K562 (cell line): ENCODE measurements at places on chromosomes 3 and 15. TPM values are rescaled to one million over a fixed set of nuclear protein-coding genes. Genes with fewer than 3 reads are reported as not detected.

DNA sequence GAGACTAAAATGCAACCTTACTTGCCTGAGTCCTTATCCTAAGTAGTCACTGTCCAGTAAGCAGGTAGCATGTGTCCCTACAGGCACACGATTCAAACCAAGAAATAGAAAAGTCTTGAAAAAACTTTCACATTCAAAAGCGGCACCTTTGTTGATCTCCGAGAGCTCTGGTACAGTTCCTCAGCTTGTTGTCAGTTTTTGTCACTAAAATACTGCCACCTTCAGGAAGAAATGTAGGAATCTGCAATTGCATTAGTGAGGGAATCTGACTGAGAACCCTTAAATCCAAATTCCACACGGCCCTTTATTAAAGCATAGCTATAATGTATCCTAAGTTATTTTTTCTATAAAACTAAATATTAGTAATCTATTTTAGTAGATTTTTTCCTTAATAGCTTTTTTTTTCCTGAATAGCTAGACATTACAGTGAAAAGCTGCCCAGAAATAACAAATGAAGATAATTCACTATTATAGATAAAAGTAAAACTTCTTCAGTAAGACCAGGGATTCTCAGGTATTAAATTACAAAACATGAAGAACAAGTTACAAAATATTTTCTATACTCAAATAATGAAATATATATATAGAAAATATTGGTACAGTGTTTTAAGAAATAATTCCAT lies 44.0 kb downstream of the CCDC54 start:
- DNase-seq: peak; percentile 6

- peak; percentile 4 for DNase-seq
Measured at GRCh38 chr15:98953000-98953787, 54.4 kb downstream of the PGPEP1L start.

DNA sequence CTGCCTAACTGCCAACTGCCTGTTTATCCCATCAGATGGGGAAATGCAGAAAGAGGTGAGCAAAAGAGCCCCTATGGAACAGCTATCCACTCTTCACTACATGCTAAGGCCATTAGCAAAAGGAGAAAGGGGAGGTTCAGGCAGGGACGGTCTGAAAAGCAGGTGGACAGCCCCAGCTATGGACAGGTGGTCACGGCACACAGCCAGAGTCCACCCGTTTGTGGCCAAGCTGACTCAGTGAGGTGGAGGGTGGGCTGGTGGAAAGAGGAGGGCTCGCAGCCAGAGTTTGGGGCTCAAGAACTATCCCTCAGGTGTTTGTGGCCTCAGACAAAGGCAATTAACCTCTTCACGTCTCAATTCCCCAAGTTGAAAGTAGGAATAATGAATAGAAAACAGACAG lies 148.9 kb upstream of the UBE2E1 start:
- DNase-seq: no peak

DNA sequence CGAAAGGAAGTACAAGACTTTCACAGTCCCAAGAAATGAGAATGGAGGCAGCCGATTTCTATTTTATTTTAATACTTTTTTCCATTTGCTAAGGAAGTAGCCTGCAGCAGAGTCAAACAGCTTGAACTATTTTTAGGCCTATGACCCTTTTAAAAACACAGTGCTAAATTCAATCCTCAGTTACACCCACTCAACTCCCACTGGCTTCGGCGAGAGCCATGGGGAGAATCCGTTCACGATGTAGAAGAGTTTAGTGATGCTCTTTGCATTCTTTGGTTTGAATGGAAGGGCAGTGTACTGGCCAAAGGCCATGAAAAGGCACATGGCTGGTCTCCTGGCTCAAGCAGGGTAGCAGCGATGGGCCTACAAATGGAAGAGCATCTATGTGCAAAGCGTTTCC lies 343.5 kb downstream of the FOXP1 start:
- no peak for DNase-seq

- peak; percentile 1 for DNase-seq
Measured at GRCh38 chr3:55013145-55013925, 85.5 kb upstream of the LRTM1 start.

DNA sequence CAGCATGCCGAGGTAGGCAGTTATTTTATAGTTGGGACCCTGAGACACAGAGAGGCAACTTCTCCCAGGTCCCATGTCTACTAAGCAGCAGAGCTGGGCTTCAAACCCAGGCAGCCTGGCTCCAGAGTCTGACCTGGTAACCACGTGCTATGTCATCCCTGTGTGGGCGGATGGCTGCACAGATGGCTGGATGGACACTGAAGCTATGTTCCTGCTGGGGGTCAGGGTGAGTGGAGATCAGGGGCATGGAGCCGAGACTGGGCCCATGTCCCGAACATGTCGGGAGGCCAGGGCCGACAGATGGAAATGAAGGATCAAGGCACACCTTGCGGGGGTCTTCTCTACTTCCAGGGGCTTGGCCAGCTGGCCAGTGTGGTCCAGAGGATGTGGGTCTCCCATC lies 9.3 kb upstream of the FBLN2 start:
- peak; percentile 50 for DNase-seq

- no peak for DNase-seq
Measured at GRCh38 chr3:21477541-21478288, 273.3 kb downstream of the ZNF385D start.

DNA sequence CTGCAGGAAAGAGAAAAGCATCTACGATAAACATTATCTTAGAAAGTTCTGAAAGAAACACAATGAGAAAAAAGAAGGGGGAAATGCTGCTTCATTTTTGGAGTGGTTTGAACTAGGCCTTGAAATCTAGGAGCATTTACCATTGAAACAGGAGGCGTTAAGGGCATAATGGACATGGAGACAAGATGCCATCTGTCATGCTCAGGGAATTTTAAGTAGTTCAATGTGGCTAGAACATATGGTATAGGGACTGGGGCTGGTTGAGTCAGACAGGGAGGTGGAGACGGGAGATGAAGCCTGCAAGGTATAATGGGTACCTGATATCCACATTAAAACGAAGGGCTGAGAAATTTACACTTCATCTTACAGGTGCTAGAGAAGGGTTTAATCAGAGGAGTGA lies 10.4 kb upstream of the PLAAT1 start:
- DNase-seq: no peak

DNA sequence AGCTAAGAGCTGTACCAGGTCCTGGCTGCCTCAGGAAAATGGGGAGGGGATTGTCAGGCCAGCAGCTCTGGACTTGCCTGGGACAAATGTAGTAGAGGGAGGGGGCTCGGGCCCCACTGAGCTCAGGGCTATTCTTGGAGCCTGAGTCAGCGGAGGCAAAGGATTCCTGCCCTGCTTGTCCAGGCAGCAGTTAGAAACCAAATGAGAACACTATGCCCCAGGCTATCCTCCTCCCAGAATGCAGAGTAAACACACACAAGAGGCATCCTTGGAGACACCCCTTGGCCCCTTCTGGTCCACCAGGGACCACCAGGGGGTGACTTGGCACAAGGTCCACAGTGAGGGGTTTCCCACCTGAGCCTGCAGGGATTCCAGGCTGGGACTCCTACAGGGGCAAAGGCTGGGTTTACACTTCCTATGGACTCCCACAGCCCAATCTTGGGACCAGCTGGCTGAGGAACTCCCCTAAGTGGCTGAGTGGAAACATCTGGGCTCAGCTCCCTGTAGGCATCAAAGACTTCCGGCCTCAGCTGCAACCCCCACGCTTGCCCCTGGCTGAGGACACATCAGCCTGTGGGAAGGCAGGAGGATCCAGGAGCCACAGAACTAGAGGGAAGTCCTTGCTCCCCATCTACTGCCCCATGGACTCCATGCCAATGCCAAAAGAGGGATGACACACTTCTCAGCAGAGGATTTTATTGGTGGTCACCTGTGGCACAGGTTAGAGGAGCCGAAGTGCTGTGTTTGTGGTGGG lies 3.4 kb upstream of the COL7A1 start:
- DNase-seq: no peak

DNA sequence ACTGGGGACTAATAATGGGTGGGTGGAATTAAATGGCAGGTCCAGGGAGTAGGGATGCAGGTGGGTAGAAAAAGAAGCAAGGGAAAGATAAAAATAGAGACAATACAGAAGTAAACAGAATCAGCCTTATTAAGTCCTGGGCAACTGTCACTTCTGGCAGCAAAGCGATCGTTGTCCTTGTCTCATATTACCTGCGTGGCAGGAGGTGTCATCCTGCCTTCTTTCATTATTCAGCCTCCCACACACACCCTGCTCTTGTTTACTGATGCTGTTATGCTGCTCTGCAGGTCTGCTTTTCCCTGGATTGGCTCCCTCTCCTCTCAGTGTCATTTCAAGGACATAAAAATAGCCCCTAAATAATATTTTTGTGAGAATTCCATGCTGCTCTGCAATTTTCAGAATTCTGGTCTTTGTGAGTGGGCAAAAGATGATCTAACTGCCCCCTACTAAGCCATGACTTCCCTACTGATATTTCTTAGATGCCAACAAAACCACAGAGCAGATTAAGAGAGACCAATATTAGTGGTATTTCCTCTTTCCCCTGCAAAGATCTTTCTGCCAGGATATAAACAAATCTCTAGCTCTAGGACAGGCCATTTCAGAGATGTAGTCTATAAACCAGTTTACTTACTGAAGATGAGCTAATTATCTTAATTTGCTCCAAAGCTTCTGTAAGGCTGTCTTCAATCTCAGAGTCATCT lies 8.5 kb downstream of the VEPH1 start:
- DNase-seq: no peak

GRCh38 chr3:15153103-15153502 lies 52.9 kb upstream of the CAPN7 start:
- DNase-seq: no peak

DNA sequence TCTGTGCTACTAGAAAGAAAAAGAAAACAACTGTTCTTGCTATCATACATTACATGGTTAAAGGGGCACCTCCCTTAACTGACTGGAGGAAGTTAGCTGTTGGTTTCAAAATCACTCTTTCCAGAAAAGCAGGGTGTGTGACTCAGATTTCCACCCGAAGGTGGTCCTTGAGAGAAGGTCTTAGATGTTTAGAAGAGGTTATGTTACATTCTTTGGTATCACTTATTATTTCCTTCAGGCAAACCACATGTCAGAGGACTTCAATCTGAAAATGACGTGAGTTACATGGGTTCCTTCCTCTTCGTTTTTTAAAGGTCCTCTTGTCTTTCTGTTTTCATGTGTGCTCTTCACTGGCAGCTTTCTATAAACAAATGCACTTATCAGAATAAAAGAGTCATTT lies 307.9 kb upstream of the CBLB start:
- DNase-seq: no peak

DNA sequence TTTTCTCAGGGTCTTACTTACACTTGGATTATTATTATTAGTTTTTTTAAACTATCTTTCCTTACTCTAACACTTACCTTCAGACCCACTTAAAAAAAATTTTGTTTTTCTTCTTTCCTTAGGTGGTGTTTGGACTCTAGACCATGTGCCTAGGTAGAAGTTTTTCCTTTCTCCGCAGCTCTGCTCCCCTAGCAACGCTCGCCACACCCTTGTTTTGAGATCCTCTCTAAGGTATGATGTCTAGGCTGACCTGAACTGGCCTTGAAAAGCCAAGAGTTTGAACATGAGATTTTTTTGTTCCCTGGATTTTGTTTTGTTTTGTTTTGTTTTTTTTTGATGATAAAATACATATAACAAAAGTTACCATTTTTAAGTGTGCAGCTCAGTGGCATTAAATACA lies 16.2 kb downstream of the ZNF592 start:
- DNase-seq: no peak

DNA sequence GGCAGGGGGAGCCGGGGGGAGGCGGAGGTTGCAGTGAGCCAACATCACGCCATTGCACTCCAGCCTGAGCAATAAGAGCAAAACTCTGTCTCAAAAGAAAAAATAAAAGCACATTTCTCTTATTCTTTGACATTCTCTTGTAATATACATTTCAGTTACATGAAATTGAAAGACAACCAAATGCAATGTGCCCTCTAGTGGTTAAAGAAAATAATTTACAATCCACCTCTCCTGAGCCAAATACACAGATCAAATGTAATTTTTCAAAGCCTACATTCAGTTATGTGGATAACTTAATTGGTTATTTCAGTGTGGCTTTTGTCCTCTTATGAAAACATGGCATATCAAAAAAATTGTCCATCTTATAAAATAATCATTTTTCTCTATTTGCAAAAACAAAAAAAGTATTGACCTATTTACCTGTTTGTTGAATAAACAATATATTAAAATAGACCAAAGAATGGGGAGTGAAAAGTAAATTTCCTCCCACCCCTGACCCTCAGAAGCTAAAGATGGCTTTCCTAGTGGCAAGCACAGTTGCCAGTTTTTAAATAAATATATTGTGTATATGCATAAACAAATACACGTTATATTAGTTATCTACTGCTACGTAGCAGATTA lies 14.2 kb upstream of the U2SURP start:
- no peak for DNase-seq

- DNase-seq: peak; percentile 15
Measured at GRCh38 chr15:50906954-50907600, 1.4 kb upstream of the AP4E1 start.

GRCh38 chr3:58074116-58074715 lies 66.0 kb downstream of the FLNB start:
- no peak for DNase-seq

GRCh38 chr15:41474436-41474835 lies 19.2 kb upstream of the ITPKA start:
- DNase-seq: no peak

GRCh38 chr15:73683777-73684580 lies at the start of gene CD276:
TSS of gene CD276 (plus strand) at chr15:73684383. CDS start at chr15:73699640, 15,257 bp downstream.
- peak; percentile 59 for DNase-seq

DNA sequence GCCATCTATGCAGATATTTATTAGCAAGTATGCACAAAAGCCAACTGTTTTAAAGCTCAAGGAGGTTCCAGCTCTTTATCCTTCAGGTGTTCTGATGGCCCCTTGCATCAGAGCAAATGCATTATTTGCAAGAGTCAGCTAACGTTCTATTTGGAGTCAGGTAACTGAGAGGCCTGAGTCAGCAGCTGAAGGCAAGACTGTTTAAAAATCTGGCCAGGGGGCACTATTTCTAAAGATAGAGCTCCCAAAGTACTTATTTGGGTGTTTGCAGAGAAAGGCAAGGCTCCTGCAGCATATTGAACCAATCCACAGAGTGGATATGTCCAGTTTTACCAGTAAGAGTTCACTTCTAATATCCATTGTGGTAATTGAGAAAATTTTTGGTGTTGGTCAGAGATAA lies 146.1 kb downstream of the LRTM1 start:
- DNase-seq: no peak

- no peak for DNase-seq
Measured at GRCh38 chr3:12986986-12987385, 86.2 kb downstream of the IQSEC1 start.

The ATP2B2 gene
- not detected in 2 replicates for polyA plus RNA-seq

The CSPG4 gene
- not detected in 2 replicates for polyA plus RNA-seq

The ADGRG7 gene
- polyA plus RNA-seq: 0.12 TPM in 1 of 2 replicates, not detected in the other

The KLHL24 gene
- 13.8 and 17.1 TPM in 2 replicates for polyA plus RNA-seq

The P2RY12 gene
- not detected in 2 replicates for polyA plus RNA-seq

The TPRG1 gene
- polyA plus RNA-seq: 0.01 TPM in 1 of 2 replicates, not detected in the other

The DAZL gene
- polyA plus RNA-seq: not detected in 2 replicates

The SMAD6 gene
- 4.6 and 6.9 TPM in 2 replicates for polyA plus RNA-seq

The SLC24A5 gene
- polyA plus RNA-seq: not detected in 2 replicates

The SPATA12 gene
- not detected in 2 replicates for polyA plus RNA-seq

The PLA2G4D gene
- polyA plus RNA-seq: not detected in 2 replicates

The CYP8B1 gene
- not detected in 2 replicates for polyA plus RNA-seq

The COX17 gene
- 102 and 121 TPM in 2 replicates for polyA plus RNA-seq

The UTS2B gene
- not detected in 2 replicates for polyA plus RNA-seq
